Suprapubic skin (tissue), 4 donors: ENCODE measurements at places on chromosomes 12 and 14. TPM values are rescaled to one million over a fixed set of nuclear protein-coding genes. Genes with fewer than 3 reads are reported as not detected.
A peak's percentile ranks its signal among the peaks of the same experiment; 100 is the strongest.

KRT72 gene
- total RNA-seq: 7.7 TPM

SDSL gene
- total RNA-seq: 0.56 TPM

SERPINA1 gene
- 62.4 TPM for total RNA-seq

PIWIL1 gene
- not detected for total RNA-seq

TSHR gene
- total RNA-seq: not detected

MYBPC1 gene
- total RNA-seq: 8.9 TPM

DNA sequence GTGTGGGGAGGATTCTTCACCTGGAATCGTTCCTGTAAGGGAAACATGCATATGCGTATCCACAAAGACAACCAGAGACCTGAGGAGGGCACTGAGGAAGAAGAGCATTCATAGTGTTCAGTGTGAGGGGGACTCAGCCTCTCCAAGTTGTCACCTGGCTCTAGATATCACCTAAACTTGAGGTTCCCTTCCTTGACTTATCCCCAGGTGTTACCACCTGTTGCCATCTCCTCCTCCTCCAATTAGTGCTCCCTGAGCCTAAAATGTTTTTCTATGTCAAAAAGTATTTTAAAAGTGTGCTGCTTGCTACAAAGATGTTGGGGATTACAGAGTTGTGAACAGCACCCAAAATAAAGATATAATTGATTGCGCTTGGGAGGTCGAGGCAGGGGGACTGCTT, 41.0 kb downstream of the FMNL3 start:
- H3K27ac ChIP-seq: no peak overlapping the region
- no peaks in the 10 kb centered on the region for H3K27me3 ChIP-seq
- no peak overlapping the region for H3K4me3 ChIP-seq
- H3K4me1 ChIP-seq: peaks cover 46% of the 10 kb centered on the region
- H3K36me3 ChIP-seq: no peaks in the 10 kb centered on the region

- peaks cover 50% of the 10 kb centered on the region for H3K4me1 ChIP-seq
- peak overlapping the region; percentile 56 for H3K27ac ChIP-seq
- H3K27me3 ChIP-seq: no peaks in the 10 kb centered on the region
- no peaks in the 10 kb centered on the region for H3K36me3 ChIP-seq
Measured at GRCh38 chr14:55448141-55448614, 7.8 kb upstream of the TBPL2 start.

GRCh38 chr12:85782711-85783110, 53.5 kb downstream of the RASSF9 start:
- H3K36me3 ChIP-seq: no peaks in the 10 kb centered on the region
- H3K4me1 ChIP-seq: no peaks in the 10 kb centered on the region
- H3K27me3 ChIP-seq: no peaks in the 10 kb centered on the region
- no peak for DNase-seq
- H3K27ac ChIP-seq: no peak overlapping the region

- no peak overlapping the region for H3K27ac ChIP-seq
- H3K27me3 ChIP-seq: no peaks in the 10 kb centered on the region
- no peaks in the 10 kb centered on the region for H3K4me1 ChIP-seq
- no peaks in the 10 kb centered on the region for H3K36me3 ChIP-seq
Measured at GRCh38 chr12:74899031-74899829, 310.4 kb downstream of the KCNC2 start.

DNA sequence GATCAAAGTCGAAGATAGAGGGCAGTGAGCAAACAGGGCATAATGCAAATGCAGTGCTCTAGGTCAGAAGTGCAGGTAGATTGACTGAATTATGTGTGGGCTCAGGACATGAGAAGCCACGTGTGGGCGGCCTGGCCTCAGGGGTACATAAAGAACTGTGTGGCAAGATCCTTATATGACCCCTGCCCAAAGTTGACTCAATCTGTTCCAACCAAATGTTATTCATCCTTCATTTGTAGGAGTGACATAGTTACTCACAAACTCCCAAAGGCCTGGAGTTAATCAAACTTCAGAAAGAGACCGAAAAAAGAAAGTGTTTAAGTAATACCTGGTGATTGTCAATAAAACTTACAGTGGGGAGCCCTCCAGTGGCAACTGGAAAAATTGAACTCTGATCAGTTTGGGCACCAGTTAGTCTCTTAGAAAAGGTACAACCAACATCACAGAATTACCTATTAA, 150.4 kb upstream of the FAR2 start:
- H3K36me3 ChIP-seq: no peaks in the 10 kb centered on the region
- peaks cover 4% of the 10 kb centered on the region for H3K4me1 ChIP-seq
- no peak overlapping the region for H3K4me3 ChIP-seq
- H3K27me3 ChIP-seq: no peaks in the 10 kb centered on the region

DNA sequence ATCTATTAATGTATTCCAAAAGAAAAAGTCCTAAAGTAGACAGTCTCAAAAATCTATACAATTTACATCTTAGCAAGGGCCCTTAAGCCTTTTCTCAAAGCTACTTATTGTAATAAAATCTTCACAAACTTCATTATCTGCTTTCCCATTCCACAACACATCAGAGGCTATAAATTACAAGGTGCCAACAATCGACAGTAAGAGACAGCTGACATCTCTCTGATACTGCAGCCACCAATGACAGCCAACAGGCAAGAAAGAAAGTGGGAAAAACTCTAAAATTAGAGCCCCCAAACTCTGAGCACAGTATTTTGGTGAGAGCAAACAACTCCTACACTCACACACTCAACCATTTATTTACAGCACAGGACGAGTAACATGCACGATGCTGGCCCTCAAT, 2.2 kb downstream of the ANGEL1 start:
- peak overlapping the region; percentile 71 for H3K4me3 ChIP-seq
- no peaks in the 10 kb centered on the region for H3K27me3 ChIP-seq
- no peak for DNase-seq
- H3K4me1 ChIP-seq: peaks cover 20% of the 10 kb centered on the region
- H3K27ac ChIP-seq: no peak overlapping the region

GRCh38 chr14:104341532-104342434, 203.4 kb downstream of the KIF26A start:
- no peak for DNase-seq
- H3K27me3 ChIP-seq: peaks cover 64% of the 10 kb centered on the region
- no peaks in the 10 kb centered on the region for H3K36me3 ChIP-seq
- H3K4me1 ChIP-seq: peaks cover 4% of the 10 kb centered on the region

GRCh38 chr12:109744986-109745942, 31.6 kb downstream of the FAM222A start:
- no peak overlapping the region for H3K27ac ChIP-seq
- no peaks in the 10 kb centered on the region for H3K36me3 ChIP-seq
- H3K4me3 ChIP-seq: no peak overlapping the region
- DNase-seq: peak; percentile 55
- H3K4me1 ChIP-seq: no peaks in the 10 kb centered on the region

GRCh38 chr12:131536766-131537165, 174.1 kb upstream of the SFSWAP start:
- H3K4me1 ChIP-seq: no peaks in the 10 kb centered on the region
- no peak for DNase-seq
- H3K27me3 ChIP-seq: peaks cover 16% of the 10 kb centered on the region
- H3K27ac ChIP-seq: no peak overlapping the region
- H3K36me3 ChIP-seq: no peaks in the 10 kb centered on the region
- H3K4me3 ChIP-seq: no peak overlapping the region

- no peak overlapping the region for H3K27ac ChIP-seq
- H3K4me3 ChIP-seq: no peak overlapping the region
- H3K36me3 ChIP-seq: no peaks in the 10 kb centered on the region
- H3K4me1 ChIP-seq: no peaks in the 10 kb centered on the region
- DNase-seq: no peak
Measured at GRCh38 chr14:96160076-96160912, 44.3 kb upstream of the BDKRB2 start.

DNA sequence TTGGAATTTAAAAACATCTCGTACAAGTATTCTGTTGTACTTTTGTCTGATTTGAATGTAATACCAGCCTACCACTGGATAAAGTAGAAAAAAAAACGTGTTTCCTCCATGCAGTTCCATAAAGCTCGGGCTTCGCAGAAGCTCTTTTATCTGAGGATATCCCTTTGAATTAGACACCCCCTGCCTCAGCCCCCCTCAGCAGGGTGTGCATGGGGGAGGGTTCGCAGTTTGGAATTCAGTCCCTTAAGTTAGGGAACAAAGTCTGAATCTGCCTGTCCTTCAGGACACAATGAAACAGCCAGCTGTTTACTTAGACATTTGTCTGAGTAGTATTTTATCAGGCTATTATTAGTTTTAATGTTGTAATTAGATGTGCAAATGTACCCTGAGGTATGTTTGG, 234.0 kb upstream of the CAND1 start:
- no peak for DNase-seq
- no peaks in the 10 kb centered on the region for H3K4me1 ChIP-seq
- H3K27ac ChIP-seq: no peak overlapping the region

GRCh38 chr12:11729008-11729407, 79.5 kb downstream of the ETV6 start:
- peak overlapping the region; percentile 80 for H3K27ac ChIP-seq
- H3K4me3 ChIP-seq: no peak overlapping the region
- no peaks in the 10 kb centered on the region for H3K27me3 ChIP-seq
- peaks cover 57% of the 10 kb centered on the region for H3K4me1 ChIP-seq

DNA sequence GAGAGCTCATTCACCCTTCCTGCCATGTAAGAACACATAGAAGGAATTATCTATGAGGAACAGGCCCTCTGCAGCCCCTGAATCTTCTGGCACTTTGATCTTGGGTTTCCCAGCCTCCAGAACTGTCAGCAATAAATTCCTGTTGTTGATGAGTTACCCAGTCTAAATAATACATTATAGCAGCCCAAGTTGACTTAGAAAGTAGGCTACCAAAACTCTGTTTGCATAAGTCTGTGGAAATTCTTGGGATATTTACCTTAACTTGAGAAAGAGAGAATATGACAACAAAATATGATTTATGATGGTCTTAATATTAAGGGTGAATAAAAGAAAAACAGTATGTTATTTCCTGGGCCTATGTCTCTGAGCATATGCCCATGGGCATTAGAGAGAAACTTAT, 433.0 kb upstream of the LMO3 start:
- no peak overlapping the region for H3K27ac ChIP-seq
- no peaks in the 10 kb centered on the region for H3K27me3 ChIP-seq
- DNase-seq: no peak
- no peaks in the 10 kb centered on the region for H3K4me1 ChIP-seq
- H3K36me3 ChIP-seq: no peaks in the 10 kb centered on the region

- H3K4me3 ChIP-seq: peak overlapping the region; percentile 91
- H3K27me3 ChIP-seq: no peaks in the 10 kb centered on the region
- no peak for DNase-seq
Measured at GRCh38 chr12:120497524-120498150, 1.7 kb downstream of the DYNLL1 start.

GRCh38 chr12:109707470-109707821, 6.2 kb upstream of the FAM222A start:
- H3K4me1 ChIP-seq: peaks cover 7% of the 10 kb centered on the region
- no peak for DNase-seq
- no peak overlapping the region for H3K27ac ChIP-seq

DNA sequence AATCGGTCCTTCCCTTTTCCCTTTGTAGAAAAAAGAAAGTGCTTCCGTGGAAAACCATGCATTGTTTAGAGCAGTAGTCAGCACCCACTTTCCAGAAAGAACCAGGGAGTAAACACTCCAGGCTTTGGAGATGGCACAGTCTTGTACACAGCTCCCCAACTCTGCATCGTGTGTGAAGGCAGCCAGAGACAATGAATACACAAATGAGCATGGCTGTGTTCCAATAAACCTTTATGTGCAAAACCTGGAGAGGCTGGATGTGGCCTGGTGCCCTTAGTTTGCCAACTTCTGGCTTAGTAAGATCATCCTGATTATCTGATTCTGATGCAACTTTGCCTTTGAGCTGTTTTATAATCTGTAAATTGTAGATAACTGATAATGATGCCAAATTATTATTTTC, 463.4 kb upstream of the TMEM132C start:
- no peaks in the 10 kb centered on the region for H3K27me3 ChIP-seq
- no peaks in the 10 kb centered on the region for H3K4me1 ChIP-seq
- H3K27ac ChIP-seq: no peak overlapping the region
- no peak for DNase-seq
- no peaks in the 10 kb centered on the region for H3K36me3 ChIP-seq
- no peak overlapping the region for H3K4me3 ChIP-seq

DNA sequence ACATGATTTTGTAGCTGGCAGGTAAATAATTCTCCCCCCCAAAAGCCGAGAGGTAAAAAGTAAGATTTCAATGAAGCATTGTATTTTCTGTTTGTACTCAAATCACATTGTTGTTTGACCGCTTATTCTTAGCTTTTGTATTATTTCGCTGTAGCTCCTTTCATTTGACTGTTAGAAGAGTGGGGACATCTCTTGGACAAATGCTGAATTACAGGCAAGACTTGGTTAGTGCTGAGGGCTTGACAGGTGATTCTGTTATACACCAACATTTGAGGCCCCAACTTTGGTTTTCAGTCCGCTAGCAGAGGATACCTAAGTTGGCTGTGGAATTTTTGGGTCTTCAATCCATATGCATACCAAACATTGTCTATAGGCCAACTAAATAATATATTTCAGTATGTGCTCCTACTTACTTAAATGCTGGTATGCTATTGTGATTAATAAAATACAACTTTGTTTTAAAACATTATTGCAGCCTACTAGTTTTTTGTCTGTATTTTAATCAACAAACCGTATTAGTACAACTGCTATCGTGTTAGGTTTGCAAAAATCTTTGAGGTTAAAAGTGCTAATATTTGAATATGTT, 102.2 kb downstream of the ERC1 start:
- H3K36me3 ChIP-seq: no peaks in the 10 kb centered on the region
- no peaks in the 10 kb centered on the region for H3K27me3 ChIP-seq
- DNase-seq: no peak

DNA sequence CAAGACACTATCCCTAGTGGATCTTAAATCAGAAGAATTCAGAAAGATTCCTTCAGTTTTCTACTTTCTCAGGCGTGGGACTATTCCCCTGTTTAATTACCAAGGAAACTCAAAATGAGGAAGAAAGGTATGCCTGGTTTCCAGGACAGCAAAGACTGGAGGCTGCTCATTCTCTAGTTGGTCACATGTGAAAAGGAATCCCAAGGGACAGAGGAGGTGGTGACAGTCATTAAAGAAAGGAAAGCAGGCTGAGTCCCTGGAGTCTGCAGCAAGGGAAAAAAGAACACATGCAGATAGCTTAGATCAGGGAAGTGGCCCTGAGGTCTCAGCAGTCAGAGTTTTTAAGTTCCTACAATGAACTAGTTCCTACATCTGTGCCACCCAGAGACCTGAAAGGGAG, 165.4 kb upstream of the CCDC198 start:
- no peak overlapping the region for H3K4me3 ChIP-seq
- H3K4me1 ChIP-seq: no peaks in the 10 kb centered on the region
